ENCODE measurements at places on chromosomes 4 and X. TPM values are rescaled to one million over a fixed set of nuclear protein-coding genes. Genes with fewer than 3 reads are reported as not detected.

GAGE1 gene
- total RNA-seq = not detected

TLR6 gene
- total RNA-seq = 2.5 TPM

UGT2B10 gene
- total RNA-seq = not detected

CNOT6L gene
- 4.8 TPM for total RNA-seq

SH3BP2 gene
- 28.5 TPM for total RNA-seq

Measured in pericardium fibroblast (primary cell).